T-helper 9 cell (primary cell): ENCODE measurements at places on chromosomes 7 and 10.

DNA sequence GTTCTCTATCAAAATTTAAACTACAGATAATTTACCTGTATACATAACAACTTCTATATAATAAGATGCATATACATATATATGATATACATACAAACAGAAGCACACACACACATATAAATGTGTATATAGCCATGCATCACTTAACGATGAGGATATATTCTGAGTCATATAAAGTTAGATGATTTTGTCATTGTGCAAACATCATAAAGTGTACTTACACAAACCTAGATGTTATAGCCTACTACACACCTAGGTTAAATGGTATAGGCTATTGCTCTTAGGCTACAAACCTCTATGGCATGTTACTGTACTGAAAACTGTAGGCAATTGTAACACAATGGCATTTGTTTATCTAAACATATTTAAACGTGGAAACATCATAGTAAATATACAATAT, 937.6 kb upstream of the KCND2 start:
- DNase-seq = no peak

- no peak for DNase-seq
Measured at GRCh38 chr7:154424350-154424749, 372.2 kb downstream of the DPP6 start.

DNA sequence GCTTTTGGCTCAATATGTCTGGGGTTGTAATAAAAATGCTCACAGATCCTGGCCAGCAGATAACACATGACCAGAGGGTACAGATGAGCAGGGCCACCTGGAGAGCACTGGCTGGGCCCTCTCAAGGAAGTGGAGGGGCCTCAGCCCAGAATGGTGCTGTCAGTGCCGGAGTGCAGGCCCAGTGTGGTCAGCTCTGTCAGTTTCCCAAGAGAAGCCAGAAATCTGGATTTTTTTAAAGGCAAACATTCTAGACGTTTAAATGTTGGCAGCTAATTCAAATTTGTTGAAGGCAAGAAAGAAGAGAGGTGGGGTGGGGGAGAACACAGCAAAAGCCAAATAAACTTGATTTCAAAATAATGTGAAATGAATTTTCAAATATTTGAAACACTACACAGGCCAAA, 2.0 kb downstream of the C10orf105 start:
- DNase-seq = no peak

- no peak for DNase-seq
Measured at GRCh38 chr7:53811555-53812079, 730.6 kb upstream of the VSTM2A start.

DNA sequence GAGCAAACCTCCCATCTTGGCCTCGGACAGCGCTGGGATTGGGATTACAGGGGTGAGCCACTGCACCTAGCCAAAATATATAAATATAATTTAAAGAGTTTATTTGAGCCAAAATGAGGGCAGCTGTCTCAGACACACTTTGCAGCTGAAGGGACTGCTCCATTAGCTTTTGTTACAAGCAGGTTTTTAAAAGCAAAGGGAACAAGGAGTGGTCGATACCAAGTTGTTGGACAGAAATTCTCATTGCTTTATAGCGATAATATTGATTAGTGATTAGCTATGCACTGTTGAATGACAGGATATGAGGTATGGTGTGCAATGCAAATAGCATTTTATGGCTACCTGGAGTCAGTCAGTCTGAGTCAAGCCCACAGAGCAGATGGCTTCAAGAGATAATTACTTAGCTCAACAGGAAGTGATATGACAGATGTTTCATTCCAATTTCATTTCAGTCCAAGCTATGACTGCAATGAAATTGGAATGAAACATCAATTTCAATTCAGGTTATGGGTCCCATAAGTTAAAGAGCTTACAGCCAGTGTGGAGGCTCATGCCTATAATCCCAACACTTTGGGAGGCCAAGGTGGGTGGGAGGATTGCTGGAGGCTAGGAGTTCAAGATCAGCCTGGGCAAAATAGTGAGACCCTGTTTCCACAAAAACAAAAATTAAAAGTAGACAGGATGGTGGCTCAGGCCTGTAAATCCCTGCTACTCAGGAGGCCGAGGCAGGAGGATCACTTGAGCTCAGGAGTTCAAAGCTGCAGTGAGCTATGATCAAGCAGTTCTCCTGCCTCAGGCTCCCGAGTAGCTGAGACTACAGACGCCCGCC, 23.1 kb downstream of the TYW1 start:
- DNase-seq = no peak

DNA sequence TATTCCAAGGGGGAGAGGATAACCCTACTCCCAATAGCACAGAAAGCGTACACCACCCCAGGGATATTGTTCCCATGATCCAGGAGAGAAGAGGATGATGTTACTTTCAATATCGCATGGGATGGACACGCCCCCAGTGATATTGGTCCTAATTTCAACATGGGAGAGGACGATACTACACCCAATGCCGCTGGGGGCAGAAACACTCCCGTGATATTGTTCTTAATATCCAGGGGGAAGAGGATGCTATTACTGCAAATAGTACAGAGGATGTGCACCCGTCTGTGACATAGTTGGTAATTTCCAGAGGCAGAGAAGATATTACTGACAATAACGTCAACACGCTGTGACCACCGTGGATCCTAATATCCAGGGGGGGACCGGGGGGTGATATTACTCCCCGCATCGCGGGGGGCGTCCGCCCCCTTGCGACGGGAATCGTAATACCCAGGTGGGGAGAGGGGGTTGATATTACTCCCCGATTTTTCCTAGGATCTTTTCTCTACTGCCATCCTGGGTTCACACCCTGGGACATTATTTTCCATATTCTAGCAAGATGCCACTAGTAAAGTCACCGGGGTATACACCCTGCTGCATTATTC, 16.6 kb downstream of the MEIG1 start:
- no peak for DNase-seq
